ENCODE measurements at places on chromosomes 7 and 10. TPM values are rescaled to one million over a fixed set of nuclear protein-coding genes. Genes with fewer than 3 reads are reported as not detected.

The C10orf105 gene
- 0.25 TPM for total RNA-seq

The IFIT2 gene
- 2.7 TPM for total RNA-seq

The CPXM2 gene
- 0.49 TPM for total RNA-seq

The SP8 gene
- total RNA-seq: 4.9 TPM

The KCP gene
- 0.25 TPM for total RNA-seq

The C10orf88 gene
- total RNA-seq: 26.3 TPM

The SLC26A5 gene
- not detected for total RNA-seq

The ADCYAP1R1 gene
- 62.0 TPM for total RNA-seq

The RASA4B gene
- 7.1 TPM for total RNA-seq

The TECTB gene
- total RNA-seq: not detected

The OAT gene
- 119 TPM for total RNA-seq

The CPA4 gene
- not detected for total RNA-seq

The STRIP2 gene
- 9.6 TPM for total RNA-seq

The HMX3 gene
- not detected for total RNA-seq

The FASTK gene
- total RNA-seq: 24.6 TPM

The ANKRD61 gene
- not detected for total RNA-seq

The FAM24B gene
- total RNA-seq: 3.7 TPM

The PTPRE gene
- total RNA-seq: 11.3 TPM

The GFRA1 gene
- total RNA-seq: 8.6 TPM

The GATA3 gene
- under 0.01 TPM for total RNA-seq

The IGFBP3 gene
- total RNA-seq: 5.2 TPM

The PRR15 gene
- 0.25 TPM for total RNA-seq

The ABCC2 gene
- 0.49 TPM for total RNA-seq

The RSU1 gene
- 17.7 TPM for total RNA-seq

The ADAM22 gene
- 73.5 TPM for total RNA-seq
